ENCODE measurements at places on chromosomes 16 and 17. TPM values are rescaled to one million over a fixed set of nuclear protein-coding genes. Genes with fewer than 3 reads are reported as not detected.
A peak's percentile ranks its signal among the peaks of the same experiment; 100 is the strongest.

ATP1B2 gene
- total RNA-seq: 0.33 TPM

- H3K27ac ChIP-seq: no peak overlapping the region
- H3K4me1 ChIP-seq: peaks cover 4% of the 10 kb centered on the region
Measured at GRCh38 chr17:74686761-74687160, 26.0 kb downstream of the CD300LF start.

DNA sequence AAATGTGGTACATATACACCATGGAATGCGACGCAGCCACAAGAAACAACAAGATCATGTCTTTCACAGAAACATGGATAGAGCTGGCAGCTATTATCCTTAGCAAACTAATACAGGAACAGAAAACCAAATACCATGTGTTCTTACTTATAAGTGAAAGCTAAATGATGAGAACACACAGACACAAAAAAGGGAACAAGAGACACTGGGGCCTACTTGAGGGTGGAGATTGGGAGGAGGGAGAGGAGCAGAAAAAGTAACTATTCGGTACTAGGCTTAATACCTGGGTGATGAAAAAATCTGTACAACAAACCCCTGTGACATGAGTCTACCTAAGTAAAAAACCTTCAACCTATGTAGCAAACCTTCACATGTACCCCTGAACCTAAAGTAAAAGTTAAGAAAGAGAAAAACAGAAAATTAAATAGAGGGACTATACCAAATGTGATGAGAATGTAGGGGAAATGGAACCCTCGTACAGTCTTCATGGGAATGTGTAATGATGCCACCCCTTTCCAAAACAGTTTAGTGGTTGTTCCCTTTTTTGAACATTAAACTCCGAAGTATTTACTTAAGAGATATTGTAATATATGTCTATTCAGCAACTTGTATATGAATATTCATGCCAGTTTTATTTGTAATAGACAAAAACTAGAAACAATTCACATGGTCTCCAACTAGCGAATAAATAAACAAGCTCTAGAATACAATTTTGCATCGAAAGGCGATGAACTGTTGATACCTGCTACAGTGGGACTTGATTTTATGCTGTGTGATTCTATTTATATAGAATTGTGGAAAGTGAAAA is 33.9 kb downstream of the AHSP start:
- peaks cover 12% of the 10 kb centered on the region for H3K27me3 ChIP-seq
- H3K27ac ChIP-seq: no peak overlapping the region
- H3K36me3 ChIP-seq: no peaks in the 10 kb centered on the region
- DNase-seq: no peak

DNA sequence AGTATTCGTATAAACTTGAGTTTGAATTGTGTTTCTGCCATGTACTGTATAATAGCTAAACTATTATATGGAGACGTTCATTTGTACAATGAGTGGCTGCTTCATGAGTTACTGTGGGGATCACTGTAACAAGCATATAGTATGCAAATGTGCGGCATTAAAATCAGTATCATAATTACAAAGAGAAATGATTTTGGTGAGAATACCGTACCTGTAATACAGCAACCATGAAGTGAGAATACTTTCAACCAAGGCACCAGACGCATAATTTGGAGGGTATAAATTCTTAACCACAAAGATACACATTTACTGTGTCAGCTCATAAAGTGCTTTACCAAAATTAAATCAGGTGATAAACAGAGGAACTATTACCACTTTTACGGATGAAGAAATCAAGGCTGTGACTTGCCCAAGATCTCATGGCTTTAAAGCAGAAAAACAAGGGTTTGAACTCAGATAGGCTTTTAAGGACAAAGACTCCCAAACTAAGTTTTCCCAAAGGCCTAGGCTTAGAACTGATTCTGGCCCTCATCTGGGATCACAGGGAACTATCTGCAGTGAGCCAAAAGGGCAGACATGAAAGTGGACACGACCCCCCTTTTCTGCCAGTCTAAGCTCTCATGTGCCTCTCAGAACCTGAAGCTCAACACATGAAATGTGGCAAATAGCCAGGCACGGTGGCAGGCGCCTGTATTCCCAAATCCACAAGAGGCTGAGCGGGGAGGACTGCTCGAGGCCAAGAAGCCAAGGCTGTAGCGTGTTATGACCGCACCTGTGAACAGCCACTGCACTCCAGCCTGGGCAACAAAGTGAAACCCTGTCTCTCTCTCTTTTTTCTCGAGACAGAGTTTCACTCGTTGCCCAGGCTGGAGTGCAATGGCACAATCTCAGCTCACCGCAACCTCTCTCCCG is 6.4 kb downstream of the RPS15A start:
- no peak for DNase-seq
- H3K27me3 ChIP-seq: no peaks in the 10 kb centered on the region
- peak overlapping the region; percentile 99 for H3K4me3 ChIP-seq
- peak overlapping the region; percentile 67 for H3K27ac ChIP-seq
- H3K4me1 ChIP-seq: peaks cover 54% of the 10 kb centered on the region

- H3K27me3 ChIP-seq: peaks cover 12% of the 10 kb centered on the region
- H3K27ac ChIP-seq: no peak overlapping the region
- no peak overlapping the region for H3K4me3 ChIP-seq
- no peak for DNase-seq
- peaks cover 4% of the 10 kb centered on the region for H3K4me1 ChIP-seq
Measured at GRCh38 chr16:19192865-19193264, 24.8 kb downstream of the SYT17 start.

- H3K36me3 ChIP-seq: peaks cover 30% of the 10 kb centered on the region
- DNase-seq: no peak
- no peaks in the 10 kb centered on the region for H3K27me3 ChIP-seq
- H3K27ac ChIP-seq: peak overlapping the region; percentile 63
- no peak overlapping the region for H3K4me3 ChIP-seq
Measured at GRCh38 chr16:87701505-87701921, 64.3 kb downstream of the KLHDC4 start.

ABCC11 gene
- total RNA-seq: 0.07 TPM

DNA sequence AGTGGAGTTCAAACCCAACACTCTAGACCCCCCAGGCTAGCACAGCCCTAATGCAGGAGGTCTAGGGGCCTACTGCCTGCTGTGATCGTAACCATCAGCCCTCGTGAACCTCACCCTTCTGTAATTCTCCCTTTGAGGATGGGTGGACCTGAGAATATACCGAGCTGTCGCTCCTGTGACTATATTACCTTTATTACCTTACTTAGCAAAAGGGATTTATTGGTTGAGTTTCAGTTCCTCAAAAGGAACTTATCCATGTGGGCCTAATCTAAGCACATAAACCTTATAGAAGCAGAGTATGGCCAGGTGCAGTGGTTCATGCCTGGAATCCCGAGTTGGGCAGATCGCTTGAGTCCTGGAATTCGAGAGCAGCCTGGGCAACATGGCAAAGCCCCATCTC is 19.2 kb upstream of the EMP2 start:
- H3K27me3 ChIP-seq: peaks cover 11% of the 10 kb centered on the region
- H3K4me3 ChIP-seq: no peak overlapping the region
- H3K4me1 ChIP-seq: no peaks in the 10 kb centered on the region
- no peaks in the 10 kb centered on the region for H3K36me3 ChIP-seq
- H3K27ac ChIP-seq: no peak overlapping the region
- DNase-seq: no peak

MYH13 gene
- total RNA-seq: not detected

DNA sequence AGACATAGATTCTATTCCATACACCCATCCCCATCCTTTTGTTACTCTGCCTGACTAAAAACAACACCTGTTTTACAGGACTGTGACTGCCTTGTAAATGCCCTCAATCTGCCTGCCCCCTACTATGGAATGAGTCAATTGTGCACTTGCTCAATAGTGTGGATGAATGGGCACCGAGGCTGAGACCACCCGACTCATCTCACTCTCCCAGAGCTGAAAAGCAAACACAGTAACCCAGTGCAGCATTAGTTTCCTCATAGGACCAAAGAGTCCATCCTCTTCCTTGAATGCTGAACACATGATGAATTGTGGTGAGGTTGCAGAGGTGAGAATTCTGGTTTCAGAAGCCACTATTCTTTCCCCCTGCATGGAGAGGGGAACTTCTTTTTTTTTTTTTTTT is 233.7 kb downstream of the ZFHX3 start:
- no peak overlapping the region for H3K4me3 ChIP-seq
- H3K27me3 ChIP-seq: peaks cover 9% of the 10 kb centered on the region
- H3K4me1 ChIP-seq: no peaks in the 10 kb centered on the region
- DNase-seq: no peak
- H3K27ac ChIP-seq: no peak overlapping the region

DNA sequence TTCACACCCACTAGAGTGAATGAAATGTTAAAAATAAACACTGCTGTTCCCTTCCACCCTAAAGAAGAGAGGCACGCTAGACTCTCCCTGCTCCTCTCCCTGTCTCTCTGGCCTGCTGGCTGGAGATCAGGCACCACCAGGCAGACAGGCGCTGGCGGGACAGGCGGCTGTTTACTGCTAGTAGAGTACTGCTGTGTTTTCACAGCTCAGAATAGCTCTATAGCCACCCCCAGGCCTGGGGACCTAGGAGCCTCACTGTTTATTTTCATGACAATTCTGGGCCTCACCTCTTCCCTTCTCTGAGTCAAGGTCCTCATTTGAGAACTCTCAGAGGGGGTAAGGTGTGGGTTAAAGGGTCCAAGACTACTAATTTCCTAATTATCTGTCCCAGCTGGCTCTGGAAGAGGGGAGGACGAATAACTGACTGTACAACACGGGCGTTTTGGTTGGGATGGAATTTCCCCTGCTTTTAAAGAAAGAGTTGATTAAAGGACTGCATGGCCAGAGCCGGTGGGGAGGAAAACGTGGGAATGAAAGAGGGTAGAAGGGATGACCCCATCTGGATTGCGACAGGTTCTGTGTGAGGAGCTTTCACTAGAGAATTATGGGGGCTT is 9.0 kb upstream of the G6PC1 start:
- DNase-seq: no peak
- H3K4me3 ChIP-seq: no peak overlapping the region
- no peaks in the 10 kb centered on the region for H3K4me1 ChIP-seq
- no peaks in the 10 kb centered on the region for H3K36me3 ChIP-seq

- H3K27me3 ChIP-seq: no peaks in the 10 kb centered on the region
- peaks cover 88% of the 10 kb centered on the region for H3K36me3 ChIP-seq
- H3K4me3 ChIP-seq: no peak overlapping the region
- no peak for DNase-seq
Measured at GRCh38 chr16:16118337-16118736, 105.0 kb downstream of the ABCC6 start.

GRCh38 chr16:13940397-13940933 is 20.5 kb downstream of the ERCC4 start:
- no peaks in the 10 kb centered on the region for H3K27me3 ChIP-seq
- no peak for DNase-seq
- peaks cover 19% of the 10 kb centered on the region for H3K4me1 ChIP-seq
- no peak overlapping the region for H3K4me3 ChIP-seq

GRCh38 chr17:78272914-78273258 is 41.5 kb downstream of the TMEM235 start:
- DNase-seq: no peak
- H3K27ac ChIP-seq: peak overlapping the region; percentile 31
- H3K27me3 ChIP-seq: no peaks in the 10 kb centered on the region
- no peaks in the 10 kb centered on the region for H3K36me3 ChIP-seq

DNA sequence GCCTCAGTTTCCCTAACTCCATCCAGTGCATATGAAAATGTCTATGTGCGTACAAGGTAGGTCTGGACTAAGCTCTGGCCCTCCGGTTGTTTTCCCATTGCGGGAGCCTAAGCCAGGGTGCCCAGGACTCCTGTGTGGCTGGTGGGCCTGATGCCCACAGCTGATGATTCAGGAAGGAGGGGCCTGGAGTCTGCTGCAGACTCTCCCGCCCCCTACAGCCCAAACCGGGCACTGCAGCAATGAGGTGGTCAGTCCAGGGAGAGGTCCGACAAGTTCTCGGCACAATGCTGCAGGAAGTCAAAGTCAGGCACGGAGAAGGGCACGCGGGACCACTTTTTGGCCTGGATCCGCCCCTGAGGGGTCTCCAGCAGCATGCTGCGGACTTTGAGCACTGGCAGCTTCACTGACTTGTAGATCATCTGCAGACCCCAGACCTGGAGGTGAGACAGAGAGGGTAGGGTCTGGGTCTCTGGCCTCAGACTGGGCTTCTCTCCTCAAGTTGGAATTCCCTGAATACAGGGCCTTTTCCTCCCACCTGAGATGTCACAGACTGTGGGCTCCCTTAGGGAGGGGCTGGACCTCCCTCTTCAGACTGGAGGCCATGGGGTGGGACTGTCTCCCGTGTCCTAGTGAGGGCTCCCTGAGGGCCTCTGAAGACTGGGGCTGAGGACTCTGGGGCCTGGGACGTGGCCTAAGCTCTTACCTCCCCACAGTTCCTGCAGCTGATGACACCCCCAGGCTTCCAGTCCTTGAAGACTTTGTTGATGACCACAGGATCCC is 3.4 kb upstream of the ZNF385C start:
- peak; percentile 88 for DNase-seq
- H3K36me3 ChIP-seq: no peaks in the 10 kb centered on the region
- H3K4me3 ChIP-seq: no peak overlapping the region
- H3K27me3 ChIP-seq: peaks cover 12% of the 10 kb centered on the region
- H3K4me1 ChIP-seq: peaks cover 8% of the 10 kb centered on the region
- H3K27ac ChIP-seq: no peak overlapping the region

- no peak overlapping the region for H3K4me3 ChIP-seq
- H3K4me1 ChIP-seq: no peaks in the 10 kb centered on the region
- no peaks in the 10 kb centered on the region for H3K27me3 ChIP-seq
Measured at GRCh38 chr16:19843371-19843770, 41.3 kb downstream of the GPRC5B start.

GALR2 gene
- 5.9 TPM for total RNA-seq

GRCh38 chr17:55154101-55154500 is 110.7 kb upstream of the HLF start:
- no peaks in the 10 kb centered on the region for H3K27me3 ChIP-seq
- peaks cover 3% of the 10 kb centered on the region for H3K36me3 ChIP-seq
- no peaks in the 10 kb centered on the region for H3K4me1 ChIP-seq
- no peak overlapping the region for H3K27ac ChIP-seq
- no peak overlapping the region for H3K4me3 ChIP-seq

DNA sequence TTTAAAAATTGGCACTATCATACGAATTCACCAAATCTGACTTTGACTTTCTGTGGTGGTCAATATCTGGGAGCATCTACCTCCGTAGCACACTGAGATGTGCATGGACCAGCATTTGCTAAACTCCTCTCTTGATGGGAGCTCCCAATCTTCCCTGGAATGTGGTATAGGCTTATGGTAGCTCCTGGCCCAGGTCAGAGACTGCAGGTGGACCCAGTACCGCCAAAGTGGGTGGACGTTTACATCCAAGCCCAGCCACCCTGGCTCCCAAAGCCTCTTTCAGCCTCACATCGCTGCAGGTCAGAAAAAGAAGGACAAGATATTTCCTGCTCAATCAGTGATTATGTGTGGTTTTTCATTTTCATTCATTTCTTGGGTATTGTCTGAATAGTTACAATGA is 43.1 kb upstream of the NKD1 start:
- H3K36me3 ChIP-seq: no peaks in the 10 kb centered on the region
- H3K27me3 ChIP-seq: no peaks in the 10 kb centered on the region
- H3K4me3 ChIP-seq: no peak overlapping the region
- no peaks in the 10 kb centered on the region for H3K4me1 ChIP-seq
- no peak overlapping the region for H3K27ac ChIP-seq
- no peak for DNase-seq

All from activated CD4-positive, alpha-beta T cell treated with anti-CD3 and anti-CD28 coated beads for 36 hours (primary cell).